ENCODE measurements at places on chromosomes 1 and 21.

GRCh38 chr1:5720936-5721335, 271.3 kb downstream of the NPHP4 start:
- no peak for DNase-seq

GRCh38 chr1:44433209-44433608, 28.2 kb downstream of the RNF220 start:
- no peak for DNase-seq

DNA sequence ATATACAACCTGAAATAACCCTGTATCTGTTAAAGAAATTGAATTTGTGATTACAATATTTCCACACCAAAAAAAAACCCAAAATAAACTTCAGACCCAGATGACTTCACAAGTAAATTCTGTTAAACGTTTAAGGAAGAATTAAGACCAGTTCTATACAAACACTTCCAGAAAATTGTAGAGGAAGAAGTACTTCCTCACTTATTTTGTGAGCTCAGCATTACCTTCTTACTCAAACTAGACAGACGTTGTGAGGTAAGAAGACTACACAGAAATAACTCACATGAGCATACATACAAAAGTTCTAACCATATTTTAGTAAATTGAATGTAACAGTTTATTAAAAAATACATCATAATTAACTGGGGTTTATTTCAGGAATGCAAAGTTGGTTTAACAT, 18.8 kb downstream of the RALGPS2 start:
- no peak for DNase-seq

GRCh38 chr1:24141311-24141997, 1.5 kb downstream of the IL22RA1 start:
- DNase-seq, result no peak

- no peak for DNase-seq
These were observed 58.6 kb upstream of the ATP1A1 start for GRCh38 chr1:116314305-116314919.

DNA sequence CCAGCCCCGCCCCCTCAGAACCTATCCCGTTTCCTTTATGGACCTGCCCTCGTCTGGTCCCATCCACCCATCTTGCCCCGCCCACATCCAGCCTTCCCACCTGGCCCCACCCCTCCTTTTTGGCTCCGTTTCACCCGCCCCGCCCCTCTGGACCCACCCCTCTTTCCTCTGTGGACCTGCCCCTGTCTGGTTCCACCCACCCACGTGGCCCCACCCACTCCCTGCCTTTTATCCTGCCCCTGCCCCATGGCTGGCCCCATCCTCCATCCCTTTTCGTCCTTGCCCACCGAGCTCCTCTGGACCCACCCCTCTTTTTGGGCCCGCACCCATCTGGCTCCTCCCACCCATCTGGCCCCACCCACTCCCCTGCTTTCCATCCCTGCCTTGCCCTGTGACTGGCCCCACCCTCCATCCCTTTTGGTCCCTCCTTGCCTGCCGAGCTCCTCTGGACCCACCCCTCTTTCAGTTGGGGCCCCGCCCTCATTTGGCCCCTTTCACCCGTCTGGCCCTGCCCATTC, 177.3 kb downstream of the CAMTA1 start:
- DNase-seq, result no peak

All from foreskin melanocyte (primary cell).